Left forelimb (tissue), 1 donor: ENCODE measurements at places on chromosomes 11 and 22.

DNA sequence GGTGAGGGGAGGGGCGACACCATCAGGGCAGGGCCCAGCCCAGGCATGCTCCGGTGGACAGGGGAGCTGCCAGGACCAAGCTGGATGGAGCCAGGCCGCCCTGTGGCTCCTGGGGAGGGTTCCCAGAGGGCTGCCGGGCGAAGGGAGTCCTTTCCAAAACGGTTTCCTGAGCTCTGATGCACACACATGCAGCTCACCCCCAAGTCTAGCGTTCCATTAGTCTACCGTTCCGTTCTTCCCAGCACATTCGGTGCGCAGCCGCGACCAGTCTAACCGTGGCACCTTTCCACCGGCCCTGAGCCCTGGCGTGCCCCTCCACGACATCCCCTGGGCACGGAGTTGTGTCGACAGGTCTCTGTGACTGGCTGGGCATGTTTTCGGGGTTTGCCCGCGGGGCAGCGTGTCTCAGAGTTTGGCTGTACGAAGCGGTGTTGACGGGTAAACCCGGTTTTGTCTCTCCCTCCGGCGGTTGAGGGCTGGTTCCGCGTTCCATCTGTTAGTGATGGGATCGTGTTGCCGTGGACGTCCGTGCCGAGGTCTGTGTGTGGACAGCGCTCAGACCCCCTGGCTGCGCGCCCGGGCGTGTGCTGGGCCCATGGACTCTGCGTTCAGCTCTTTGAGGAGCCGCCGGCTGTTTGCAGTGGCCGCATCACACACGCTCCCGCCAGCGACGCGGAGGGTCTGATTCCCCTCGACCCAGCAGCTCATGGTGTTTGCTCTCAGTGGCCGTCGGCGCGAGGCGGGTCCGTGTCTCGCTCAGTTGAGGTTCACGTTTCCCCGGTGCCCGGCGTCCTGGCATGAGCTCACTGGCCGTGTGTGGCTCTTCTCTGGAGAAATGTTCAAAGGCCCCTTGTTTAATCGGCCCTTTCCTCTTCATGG is 121.2 kb downstream of the IGLL1 start:
- DNase-seq, result no peak

DNA sequence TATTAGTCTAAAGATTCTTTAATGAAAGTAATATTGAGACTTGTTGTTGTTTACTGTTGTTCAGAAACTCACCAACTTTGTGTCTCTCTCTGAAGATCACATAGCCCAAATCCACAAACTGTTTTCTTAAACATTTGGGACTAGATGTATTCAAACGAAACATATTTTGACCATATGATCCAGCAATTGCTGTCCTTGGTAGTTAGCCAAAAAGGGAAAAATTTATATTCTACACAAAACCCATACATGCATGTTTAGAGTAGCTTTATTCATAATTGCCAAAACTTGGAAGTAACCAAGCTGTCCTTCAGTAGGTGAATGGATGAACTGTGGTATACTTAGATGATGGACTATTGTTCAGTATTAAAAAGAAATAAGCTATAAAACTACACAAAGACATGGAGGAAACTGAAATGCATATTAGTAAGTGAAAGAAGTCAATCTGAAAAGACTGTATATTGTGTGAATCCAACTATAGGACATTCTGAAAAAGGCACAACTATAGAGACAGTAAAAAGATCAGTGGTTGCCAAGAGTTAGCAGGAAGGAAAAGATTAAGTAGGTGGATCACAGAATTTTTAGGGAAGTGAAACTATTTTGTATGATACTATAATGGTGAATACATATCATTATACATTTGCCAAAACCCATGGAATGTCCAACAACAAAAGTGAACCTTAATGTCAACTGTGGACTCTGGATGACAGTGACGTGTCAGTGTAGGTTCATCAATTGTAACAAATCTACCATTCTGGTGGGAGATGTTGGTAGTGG is 442.9 kb downstream of the INSC start:
- DNase-seq, result no peak

DNA sequence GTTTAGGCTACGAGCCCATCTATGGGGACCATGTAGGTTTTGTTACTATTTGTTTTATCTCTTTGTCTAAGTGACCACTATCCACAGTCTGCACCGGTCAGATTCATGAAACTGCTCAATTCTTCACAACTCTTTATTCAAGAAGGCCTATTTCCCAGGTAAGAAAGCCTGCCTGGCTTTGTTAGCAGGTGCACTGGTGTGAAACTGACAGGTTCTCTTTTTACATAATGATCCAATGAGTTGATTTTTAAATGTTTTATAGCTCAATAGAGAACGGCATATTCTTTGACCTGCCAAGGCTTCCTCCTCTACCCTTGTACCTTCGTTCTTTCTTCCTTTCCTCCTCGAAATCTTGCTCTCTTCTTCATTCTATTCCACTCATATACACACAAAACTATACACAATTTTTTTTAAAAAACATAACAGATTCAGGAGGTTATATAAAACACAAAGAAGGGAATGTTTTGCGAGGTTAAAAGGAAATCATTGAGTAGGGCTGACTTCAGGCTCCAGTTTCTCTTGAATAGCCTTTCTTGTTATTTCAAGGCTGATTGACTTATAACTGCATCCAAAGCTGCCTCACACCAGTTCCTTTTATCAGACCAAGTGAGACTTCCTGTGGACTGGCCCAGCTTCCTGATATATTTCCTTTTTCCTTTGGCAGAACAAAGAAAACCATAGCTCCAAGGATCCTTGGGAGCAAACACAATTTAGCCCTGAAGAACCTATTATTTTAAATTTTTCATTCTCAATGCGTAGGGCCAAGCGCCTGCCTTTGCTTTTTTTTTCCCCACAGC is 11.4 kb downstream of the FLI1 start:
- no peak for DNase-seq

DNA sequence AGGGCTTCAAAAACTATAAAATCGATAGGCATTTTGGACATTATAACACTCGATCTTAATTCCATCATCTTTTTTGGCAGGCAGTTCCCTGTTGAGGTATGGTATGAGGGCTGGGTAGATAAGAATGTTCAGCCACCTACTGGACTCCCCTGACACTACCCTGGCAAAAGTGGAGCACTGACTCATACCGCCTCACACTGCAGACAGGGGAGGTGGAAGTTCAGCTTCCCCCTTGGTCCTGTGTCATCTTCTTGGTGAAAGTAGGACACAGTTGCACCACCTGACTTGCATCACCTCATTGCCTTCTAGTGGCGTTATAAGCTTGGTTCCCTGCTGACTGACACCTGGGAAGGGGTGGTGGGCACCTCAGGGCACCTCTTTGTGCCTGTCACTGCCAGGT is 30.4 kb downstream of the PAAF1 start:
- no peak for DNase-seq

GRCh38 chr11:119094816-119095065 is 6.9 kb downstream of the DPAGT1 start:
- DNase-seq, result no peak

DNA sequence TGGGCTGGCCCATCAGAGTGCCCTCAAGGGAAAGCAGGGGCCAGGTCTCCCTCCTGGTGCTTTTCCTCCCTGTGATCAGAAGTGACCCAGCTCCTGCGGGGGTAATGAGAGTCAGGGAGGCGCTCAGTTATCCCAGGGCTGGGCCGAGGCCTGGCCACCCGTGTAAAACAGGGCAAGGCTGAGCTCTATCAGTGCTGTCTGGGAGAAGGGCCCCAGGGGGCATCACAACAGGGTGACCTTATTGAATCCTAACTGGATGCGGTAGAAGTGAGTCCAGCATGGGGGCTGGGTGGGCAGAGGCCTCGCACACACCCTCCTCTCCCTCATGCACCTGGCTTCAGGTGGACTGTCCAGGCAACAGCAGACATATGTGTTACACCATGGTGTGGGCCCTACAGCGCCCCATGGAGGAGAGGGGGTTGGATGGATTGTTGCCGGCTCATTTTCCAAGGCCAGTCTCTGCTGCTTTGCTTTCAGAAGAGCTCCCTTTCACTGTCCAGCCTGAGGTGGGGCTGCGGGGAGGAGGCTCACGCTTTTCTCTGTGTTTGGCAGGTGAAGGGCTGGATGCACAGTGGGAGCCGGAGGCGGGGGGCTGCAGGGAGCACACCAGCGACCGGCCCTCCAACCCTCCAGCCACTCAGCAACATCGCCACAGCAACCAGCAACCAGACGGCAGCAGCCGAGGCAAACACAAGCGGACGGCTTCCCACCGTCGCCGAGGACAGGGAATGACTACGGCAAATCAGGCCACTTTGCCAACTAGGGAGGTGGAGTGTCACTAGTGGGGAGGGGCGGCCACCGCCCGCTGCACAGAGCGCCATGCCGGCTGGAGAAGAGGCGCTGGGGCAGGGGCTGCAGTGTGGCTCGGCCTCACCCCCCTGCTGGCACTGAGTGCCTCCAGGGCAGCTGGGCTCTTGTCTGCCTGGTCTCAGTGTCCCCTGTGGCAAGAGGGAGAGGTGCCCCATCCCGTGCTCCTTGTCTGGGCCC is 24.7 kb downstream of the GNAZ start:
- no peak for DNase-seq

DNA sequence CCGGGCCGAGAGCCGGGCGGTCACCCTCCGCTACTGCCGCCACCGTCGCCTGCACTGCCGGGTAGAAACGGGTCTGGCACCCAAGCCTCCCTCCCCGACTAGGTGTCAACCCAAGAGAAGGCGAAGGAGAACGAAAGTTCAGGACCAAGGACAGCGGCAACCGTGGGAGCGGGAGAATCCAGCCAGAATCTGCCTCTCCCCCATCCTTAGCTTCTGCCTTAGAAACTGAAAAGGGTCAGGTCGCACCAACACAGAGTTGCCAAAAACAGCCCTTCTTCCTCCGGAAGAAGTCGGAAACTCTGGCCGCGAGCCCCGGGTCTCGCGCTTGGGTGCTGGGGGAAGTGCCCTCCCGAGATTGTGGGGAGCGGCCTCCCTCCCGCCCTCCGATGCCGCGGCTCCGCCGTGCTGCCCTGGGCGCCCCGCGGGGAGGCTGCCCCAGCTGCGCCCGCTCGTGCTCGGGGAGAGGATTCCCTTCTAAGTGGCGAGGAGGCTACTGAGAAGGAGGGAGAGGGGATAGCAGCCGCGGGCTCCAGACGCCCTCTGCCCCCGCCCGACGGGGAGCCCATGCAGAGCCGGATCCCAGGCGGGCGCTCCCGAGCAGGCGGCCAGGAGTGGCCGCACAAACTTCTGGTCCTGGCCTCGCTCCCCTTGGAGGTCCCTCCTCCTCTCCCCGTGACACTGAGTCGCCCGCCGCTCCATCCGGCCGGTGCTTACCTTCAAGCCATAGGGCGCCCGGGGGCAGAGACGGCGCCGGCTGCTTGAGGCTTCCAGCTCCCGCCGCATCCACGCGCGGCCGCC is 637 bp downstream of the DRD2 start:
- peak; percentile 88 for DNase-seq

DNA sequence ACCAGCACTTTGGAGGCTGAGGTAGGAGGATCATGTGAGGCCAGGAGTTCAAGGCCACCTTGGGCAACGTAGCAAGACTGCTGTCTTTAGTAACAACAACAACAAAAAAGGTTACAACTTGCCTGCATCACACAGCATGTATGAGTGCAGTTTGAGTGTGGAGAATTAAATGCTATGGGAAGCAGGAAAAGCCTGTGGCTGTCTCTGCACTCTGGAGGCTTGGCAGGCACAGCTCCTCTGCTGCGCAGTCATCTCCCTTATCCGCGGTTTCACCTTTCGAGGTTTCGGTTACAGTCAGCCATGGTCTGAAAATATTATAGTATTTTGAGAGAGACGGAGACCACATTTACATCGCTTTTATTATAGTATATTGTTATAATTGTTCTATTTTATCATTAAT is 2.9 kb downstream of the MICAL2 start:
- DNase-seq, result no peak

DNA sequence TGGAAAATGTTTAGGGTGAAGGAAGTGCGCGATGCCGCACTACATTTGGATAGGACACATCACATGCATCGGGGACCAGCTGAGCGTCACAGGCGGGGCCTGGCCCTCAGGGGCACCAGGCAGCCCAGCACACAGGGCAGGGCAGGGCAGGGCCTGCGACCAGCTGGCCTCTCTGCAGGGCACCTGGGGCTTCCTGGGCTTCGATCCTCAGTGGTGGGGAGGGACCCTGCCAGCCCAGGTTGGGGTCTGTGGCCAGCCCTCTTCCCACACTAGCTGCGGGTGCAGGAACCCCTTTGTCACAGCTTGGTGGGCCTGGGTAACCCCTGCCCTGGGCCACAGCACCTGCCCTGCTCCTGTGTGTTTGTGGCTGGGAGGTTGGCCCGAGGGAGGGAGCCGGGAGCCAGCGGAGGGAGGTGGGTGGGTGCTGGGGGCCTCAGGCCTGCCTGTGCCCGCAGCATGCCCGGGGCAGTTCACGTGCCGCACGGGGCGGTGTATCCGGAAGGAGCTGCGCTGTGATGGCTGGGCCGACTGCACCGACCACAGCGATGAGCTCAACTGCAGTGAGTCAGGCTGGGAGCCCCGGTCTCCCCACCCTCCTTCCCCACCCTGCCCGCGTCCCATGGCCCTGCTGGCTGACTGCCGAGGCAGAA is 37.9 kb downstream of the ST14 start:
- DNase-seq, result no peak

- DNase-seq, result no peak
Measured at GRCh38 chr11:62411524-62411923, 7.3 kb upstream of the SCGB1A1 start.

- peak; percentile 12 for DNase-seq
Measured at GRCh38 chr11:61960532-61960931, 6.9 kb downstream of the FTH1 start.

DNA sequence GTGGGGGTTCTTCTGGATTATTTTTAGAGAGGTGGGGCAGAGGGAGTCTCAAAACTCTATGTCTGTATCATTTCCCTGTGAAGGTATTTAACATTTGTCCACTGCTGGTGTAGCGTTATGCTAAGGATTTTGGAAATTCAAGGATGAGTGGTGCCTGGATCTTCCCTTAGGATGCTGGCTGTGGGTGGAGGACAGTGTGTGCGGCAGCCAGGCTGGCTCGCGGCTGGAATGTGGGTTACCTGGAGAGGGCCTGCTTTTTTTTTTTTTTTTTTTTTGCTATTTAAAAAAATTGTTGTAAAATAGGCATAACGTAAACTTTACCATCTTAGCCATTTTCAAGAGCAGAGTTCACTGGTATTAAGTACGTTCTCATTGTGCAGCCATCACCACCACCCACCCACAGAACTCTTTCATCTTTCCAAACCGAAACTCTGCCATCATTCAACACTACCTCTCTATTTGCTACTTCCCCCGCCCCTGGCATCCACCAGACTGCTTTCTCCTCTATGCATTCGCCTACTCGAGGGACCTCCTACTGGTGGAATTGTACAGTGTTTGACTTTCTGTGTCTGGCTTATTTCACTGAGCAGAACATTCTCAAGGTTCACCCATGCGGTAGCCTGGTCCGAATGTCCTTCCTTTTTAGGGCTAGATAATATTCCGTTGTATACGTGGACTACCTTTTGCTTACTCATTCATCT is 67.1 kb downstream of the PARVB start:
- no peak for DNase-seq
